ENCODE measurements at places on chromosomes 11 and 22. TPM values are rescaled to one million over a fixed set of nuclear protein-coding genes. Genes with fewer than 3 reads are reported as not detected.

The GSTT2 gene
- not detected for total RNA-seq

The PTPRCAP gene
- 6.2 TPM for total RNA-seq

The SLC22A12 gene
- not detected for total RNA-seq

The CLMP gene
- 89.7 TPM for total RNA-seq

The KDM4E gene
- total RNA-seq: not detected

The TBX1 gene
- 0.65 TPM for total RNA-seq

The FKBP2 gene
- total RNA-seq: 78.5 TPM

The SMTNL1 gene
- total RNA-seq: not detected

The TCN2 gene
- 85.3 TPM for total RNA-seq

The TP53I11 gene
- total RNA-seq: 175 TPM

The AIFM3 gene
- 1.4 TPM for total RNA-seq

The FAT3 gene
- total RNA-seq: 2.8 TPM

The CFAP300 gene
- total RNA-seq: 3.2 TPM

The OR51I1 gene
- total RNA-seq: not detected

The NECTIN1 gene
- total RNA-seq: 2.7 TPM

The CARD16 gene
- total RNA-seq: 12.3 TPM

The OR4C11 gene
- total RNA-seq: not detected

The KCNK4 gene
- total RNA-seq: not detected

The SGSM1 gene
- 0.74 TPM for total RNA-seq

The IL18 gene
- 27.7 TPM for total RNA-seq

The KLHL35 gene
- total RNA-seq: 1.8 TPM

The GRM5 gene
- not detected for total RNA-seq

The DBX1 gene
- not detected for total RNA-seq

Data from omental fat pad (tissue), 4 donors.